ENCODE measurements at places on chromosomes 16 and 17.

- H3K4me3 ChIP-seq, result no peak overlapping the region
- ATAC-seq, result peak; percentile 25
- H3K27me3 ChIP-seq, result no peaks in the 10 kb centered on the region
- no peak overlapping the region for H3K27ac ChIP-seq
- H3K36me3 ChIP-seq, result no peaks in the 10 kb centered on the region
These were observed 40.4 kb upstream of the DNAH17 start for GRCh38 chr17:78617511-78618061.

GRCh38 chr16:58670177-58670576 is 14.4 kb downstream of the SLC38A7 start:
- H3K4me1 ChIP-seq, result no peaks in the 10 kb centered on the region
- H3K4me3 ChIP-seq, result no peak overlapping the region
- peaks cover 81% of the 10 kb centered on the region for H3K36me3 ChIP-seq

DNA sequence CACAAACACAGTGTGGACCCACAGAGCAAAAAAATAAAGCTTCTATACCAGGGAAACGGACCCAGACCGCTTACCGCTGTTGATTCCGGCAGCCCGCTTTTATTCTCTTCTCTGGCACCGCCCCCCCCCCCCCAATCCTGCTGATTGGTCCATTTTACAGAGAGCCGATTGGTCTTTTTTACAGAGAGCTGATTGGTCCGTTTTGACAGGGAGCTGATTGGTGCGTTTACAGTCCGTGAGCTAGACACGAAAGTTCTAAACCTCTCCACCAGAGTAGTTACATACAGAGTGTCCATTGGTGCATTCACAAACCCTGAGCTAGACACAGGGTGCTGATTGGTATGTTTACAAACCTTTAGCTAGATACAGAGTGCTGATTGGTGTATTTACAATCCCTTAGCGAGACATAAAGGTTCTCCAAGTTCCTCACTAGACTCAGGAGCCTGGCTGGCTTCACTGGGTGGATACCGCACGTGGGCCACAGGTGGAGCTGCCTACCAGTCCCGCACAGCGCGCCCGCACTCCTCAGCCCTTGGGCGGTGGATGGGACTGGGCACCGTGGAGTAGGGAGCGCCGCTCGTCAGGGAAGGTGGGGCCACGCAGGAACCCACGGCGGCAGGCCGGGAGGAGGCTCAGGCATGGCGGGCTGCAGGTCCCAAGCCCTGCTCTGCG is 92.4 kb downstream of the HAPSTR1 start:
- H3K4me1 ChIP-seq, result no peaks in the 10 kb centered on the region
- no peak overlapping the region for H3K4me3 ChIP-seq
- H3K27me3 ChIP-seq, result no peaks in the 10 kb centered on the region
- no peak for ATAC-seq
- no peaks in the 10 kb centered on the region for H3K36me3 ChIP-seq

DNA sequence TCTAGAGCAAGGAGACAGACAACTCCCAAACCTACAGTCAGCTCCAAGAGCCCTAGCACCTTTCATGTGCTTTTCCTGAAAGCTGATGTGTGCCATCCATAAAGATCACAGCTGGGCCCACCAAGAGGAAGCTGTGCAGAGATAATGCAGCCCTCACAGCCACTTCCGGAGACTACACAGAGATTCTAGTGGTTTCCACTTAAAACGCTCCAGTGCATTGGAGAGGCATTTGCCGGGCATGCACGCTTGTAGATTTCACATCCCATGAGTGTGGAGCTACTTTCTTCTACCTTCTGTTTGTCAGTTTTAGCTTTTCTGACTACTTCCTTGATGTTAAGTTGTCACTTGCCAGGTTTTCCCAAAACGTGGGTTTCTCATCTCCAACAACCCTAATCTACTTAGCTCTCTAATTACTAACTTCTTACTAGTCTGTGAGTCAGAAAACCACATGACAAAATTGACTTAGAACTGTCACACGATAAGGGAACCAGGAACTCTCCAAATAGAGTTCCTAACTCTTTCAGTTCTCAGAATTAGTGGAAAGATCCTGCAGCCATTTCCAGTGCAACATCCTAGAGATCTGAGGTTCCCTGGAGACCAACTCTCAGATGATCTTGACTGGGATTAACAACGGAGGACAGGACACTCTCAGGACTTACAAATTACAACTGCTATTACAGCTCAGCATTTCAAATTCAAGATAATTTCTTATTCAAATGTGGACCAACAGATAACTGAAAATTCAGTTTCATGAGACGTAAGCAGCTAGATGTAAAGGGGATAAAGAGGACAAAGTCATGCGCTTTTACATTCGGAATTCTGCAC is 28.6 kb downstream of the PMP22 start:
- no peaks in the 10 kb centered on the region for H3K27me3 ChIP-seq
- peaks cover 11% of the 10 kb centered on the region for H3K36me3 ChIP-seq
- ATAC-seq, result no peak

Measured in gastroesophageal sphincter (tissue), 4 donors.